ENCODE measurements at places on chromosomes 1 and 21.
A peak's percentile ranks its signal among the peaks of the same experiment; 100 is the strongest.

GRCh38 chr1:208103597-208104513 lies 140.3 kb downstream of the PLXNA2 start:
- DNase-seq, result no peak

DNA sequence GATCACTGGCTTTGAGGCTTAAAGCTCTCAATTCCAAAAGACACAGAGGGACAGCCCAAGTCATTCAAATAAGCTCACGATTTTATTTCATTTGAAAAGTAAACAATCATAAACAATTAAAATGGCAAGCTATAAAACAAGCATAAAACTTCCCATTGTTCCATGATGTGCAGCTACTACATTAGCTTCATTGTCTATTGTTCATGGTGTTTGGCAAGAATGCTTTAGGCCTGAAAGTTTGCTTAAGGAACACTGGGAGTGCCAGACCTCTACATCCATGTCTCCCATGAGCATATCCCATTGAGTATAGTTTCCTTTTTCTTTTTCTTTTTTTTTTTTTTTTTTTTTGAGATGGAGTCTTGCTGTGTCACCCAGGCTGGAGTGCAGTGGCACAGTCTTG lies 286.1 kb upstream of the ESRRG start:
- no peak for DNase-seq

DNA sequence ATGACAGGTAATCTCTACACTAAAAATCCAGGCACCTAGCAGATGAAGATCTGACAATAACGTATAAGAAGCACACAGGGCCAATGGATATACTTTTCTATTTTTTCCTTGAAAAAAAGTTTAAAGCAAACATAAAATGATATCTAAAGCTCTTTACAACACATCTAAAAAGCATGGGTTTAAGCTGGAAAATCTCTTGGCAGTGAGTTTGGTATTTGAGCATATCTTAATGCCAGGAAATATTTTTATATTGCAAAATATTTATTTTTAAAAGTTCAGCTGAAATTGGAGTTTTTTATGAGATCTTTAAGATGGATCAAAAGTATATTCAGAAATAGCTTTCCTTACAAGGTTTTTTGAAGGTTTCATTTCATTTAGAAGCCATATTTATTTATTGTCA lies 40.5 kb downstream of the SLC5A9 start:
- no peak for DNase-seq

DNA sequence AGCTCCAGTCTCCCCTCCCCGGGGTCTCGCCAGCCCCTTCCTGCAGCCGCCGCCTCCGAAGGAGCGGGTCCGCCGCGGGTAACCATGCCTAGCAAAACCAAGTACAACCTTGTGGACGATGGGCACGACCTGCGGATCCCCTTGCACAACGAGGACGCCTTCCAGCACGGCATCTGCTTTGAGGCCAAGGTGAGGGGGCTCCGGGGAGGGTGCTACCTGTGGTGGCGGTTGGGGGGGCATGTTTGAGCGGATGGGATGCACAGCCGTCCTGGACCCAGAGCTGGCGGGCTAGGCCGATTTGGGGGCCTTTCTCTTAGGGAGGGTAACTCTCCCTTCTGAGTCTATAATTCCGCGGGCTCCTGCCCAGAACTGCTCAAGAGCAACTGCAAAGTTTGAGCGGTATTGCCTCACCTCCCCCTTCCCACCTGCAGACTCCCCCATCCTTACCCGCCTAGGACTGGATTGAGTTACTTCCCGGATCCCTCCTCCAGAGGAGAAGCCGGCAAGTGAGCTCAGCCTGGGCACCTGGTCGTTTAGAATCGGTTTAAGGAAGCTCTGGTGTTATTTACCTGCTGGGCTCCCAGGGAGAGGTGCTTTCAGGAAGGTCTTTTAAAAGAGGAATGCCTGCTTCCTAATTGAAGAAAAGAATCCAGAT lies 730 bp downstream of the NOS1AP start:
- DNase-seq, result no peak

GRCh38 chr1:17892225-17892624 lies 137.1 kb downstream of the ACTL8 start:
- DNase-seq, result peak; percentile 81

- no peak for DNase-seq
Observed at GRCh38 chr1:234667600-234668576, 57.9 kb upstream of the IRF2BP2 start.

- DNase-seq, result no peak
Observed at GRCh38 chr1:8625981-8626898, 191.2 kb downstream of the RERE start.

GRCh38 chr1:75720820-75721219 lies 3.7 kb upstream of the ACADM start:
- no peak for DNase-seq

DNA sequence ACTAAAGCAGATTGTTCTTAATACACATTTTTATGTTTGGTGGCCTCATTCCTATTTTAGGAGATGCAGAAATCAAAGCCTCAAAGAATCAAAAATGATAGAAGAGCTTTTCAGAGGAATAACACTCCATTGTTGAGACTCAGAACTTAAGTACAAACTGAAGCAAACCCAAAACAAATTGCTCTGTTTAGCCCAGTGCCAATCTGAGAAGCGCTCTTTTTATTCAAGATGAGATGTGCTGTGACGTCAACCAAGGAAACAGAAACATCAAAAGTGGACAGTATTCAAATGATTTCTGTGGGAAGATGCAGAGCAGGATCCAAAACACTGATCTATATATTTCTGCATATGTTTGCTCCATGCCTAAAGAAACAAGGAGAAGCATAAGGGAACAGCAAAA lies 18.0 kb downstream of the COLGALT2 start:
- DNase-seq, result no peak

GRCh38 chr1:247212012-247212411 lies 40.2 kb upstream of the ZNF124 start:
- no peak for DNase-seq

- no peak for DNase-seq
Observed at GRCh38 chr21:23874271-23874670, 1733.0 kb downstream of the MRPL39 start.

- no peak for DNase-seq
Observed at GRCh38 chr1:27137544-27138075, 17.3 kb downstream of the SLC9A1 start.

GRCh38 chr1:184747089-184747955 lies 7.3 kb downstream of the EDEM3 start:
- no peak for DNase-seq

GRCh38 chr1:208743361-208743760 lies 499.2 kb upstream of the PLXNA2 start:
- no peak for DNase-seq

DNA sequence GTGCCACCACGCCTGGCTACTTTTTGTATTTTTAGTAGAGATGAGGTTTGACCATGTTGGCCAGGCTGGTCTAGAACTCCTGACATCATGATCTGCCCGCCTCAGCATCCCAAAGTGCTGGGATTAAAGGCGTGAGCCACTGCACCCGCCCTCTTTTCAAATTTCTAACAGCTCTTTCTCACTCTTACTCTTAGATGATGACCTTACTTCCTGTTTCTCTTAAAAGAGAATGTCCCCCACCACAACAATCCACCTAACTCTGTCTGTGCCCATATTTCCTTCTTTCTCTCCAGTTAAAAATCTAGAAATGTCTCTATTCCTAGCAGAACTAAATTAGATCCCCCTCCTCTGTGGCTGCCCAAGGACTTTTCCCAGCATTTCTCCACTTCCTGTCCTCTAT lies 46.6 kb upstream of the RGS2 start:
- DNase-seq, result no peak

- DNase-seq, result no peak
Observed at GRCh38 chr1:76548513-76549100, 318.7 kb upstream of the ST6GALNAC5 start.

GRCh38 chr21:26840201-26840600 lies 5.0 kb downstream of the ADAMTS1 start:
- no peak for DNase-seq

GRCh38 chr1:15063346-15063745 lies 90.2 kb upstream of the TMEM51 start:
- no peak for DNase-seq

- DNase-seq, result no peak
Observed at GRCh38 chr21:36628106-36628505, 70.8 kb upstream of the SIM2 start.

- DNase-seq, result no peak
Observed at GRCh38 chr1:158607296-158607695, 2.2 kb downstream of the OR10Z1 start.

- peak; percentile 68 for DNase-seq
Observed at GRCh38 chr1:223212441-223212840, 69.4 kb upstream of the TLR5 start.

DNA sequence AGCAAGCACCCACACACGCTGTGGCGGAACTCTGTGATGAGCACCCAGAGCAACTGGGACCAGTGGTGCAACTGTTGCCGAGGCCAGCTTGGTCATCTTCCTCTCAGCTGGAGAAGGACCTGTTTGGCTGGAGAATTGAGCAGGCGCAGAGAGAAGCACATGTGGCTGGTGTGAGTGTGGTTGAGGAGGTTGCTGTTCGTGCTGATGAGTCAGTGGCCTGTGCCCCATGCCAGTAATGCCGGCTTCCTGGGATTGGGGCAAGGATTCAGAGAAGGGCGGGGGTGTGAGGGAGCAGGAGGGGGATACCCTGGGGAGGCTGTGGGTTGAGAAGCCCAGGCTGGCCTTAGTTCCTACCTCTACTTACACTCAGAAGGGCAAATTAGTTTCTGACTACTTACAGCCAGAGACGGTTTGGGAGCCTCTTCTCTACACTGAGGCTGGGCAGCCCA lies 57.5 kb upstream of the EPS8L3 start:
- DNase-seq, result no peak

DNA sequence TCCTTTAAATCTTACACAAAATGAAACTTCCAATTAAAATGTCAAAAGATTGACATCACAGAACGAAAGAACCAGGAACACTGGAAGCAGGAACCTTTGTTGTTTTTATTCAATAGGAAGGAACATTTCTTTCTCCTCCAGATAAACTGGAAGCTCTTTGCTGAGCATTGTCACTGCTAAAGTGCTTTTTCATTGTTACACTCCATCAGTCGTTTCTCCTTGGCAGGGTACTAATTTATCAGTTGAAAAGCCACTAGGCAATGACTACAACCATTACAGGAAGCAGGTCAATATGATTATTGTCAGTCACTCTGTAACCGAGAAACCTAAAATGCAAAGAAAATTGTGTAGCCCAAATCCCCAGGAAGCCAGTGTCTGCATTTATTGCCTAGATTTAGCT lies 163.2 kb upstream of the MAP1LC3C start:
- no peak for DNase-seq

- DNase-seq, result peak; percentile 34
Observed at GRCh38 chr1:16677552-16678431, 11.0 kb upstream of the RNU1-3 start.

GRCh38 chr1:42847111-42847595 lies 740 bp downstream of the ZNF691 start:
- no peak for DNase-seq

DNA sequence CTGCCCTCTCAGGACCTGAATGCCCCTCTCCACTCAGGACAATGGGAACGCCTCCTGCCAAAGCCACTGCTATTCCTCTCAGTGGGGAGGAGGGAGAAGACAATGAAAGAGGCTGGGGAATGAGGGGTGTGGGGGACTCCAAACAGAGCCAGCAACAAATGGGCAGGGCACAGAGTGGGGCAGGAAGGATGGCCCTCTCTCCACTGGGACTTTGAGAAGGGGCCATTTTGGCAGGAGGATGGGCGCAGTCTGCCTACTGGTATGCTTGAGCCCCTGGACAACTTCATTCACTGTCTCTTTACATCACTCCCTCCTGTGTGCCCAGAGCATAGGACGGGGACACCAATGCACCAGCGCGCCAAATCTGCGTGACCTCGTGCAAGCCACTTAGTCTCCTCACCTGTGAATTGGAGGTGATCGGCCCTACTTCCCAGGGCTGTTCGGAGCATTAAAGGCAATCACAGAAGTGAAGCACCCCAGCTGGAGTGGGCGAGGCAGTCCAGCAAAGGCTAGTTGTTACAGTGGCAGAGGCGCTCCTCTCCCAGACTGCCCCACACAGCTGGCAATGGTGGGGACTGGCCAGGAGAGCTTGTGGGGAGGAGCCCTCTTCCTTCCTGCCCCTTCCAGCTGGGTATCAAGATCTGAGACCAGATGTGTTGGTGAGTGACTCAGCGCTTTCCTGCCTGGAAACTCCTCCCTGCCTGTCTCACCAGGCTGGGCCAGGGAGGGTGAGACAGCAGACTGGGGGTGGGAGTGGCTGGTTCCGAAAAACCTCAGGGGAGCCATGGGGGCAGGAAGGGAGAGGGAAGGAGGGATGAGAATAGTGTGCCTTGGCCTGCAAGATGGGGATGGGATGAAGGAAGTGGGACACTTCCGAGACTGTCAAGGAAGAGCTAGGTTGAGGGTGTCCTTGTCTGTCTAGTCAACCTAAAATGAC lies 22.4 kb upstream of the SYNC start:
- DNase-seq, result no peak

Data from NCI-H446 (cell line).